Natural killer cell (primary cell): ENCODE measurements at places on chromosomes 7 and 10. TPM values are rescaled to one million over a fixed set of nuclear protein-coding genes. Genes with fewer than 3 reads are reported as not detected.

GRCh38 chr10:43983405-43983804, 334.7 kb upstream of the ZNF32 start:
- no peak for DNase-seq

ZNF727 gene
- total RNA-seq, result 1.8 TPM

GRCh38 chr7:23373151-23374004, 74.2 kb downstream of the MALSU1 start:
- peak; percentile 68 for DNase-seq

- DNase-seq, result no peak
Measured at GRCh38 chr7:128108641-128109423, 77.6 kb upstream of the LRRC4 start.

- DNase-seq, result no peak
Measured at GRCh38 chr10:25843551-25844170, 90.4 kb upstream of the MYO3A start.

C1QL3 gene
- not detected for total RNA-seq
